ENCODE measurements at places on chromosomes 6 and 20.
A peak's percentile ranks its signal among the peaks of the same experiment; 100 is the strongest.

GRCh38 chr20:3680701-3681351 is 984 bp downstream of the ADAM33 start:
- no peak for DNase-seq

DNA sequence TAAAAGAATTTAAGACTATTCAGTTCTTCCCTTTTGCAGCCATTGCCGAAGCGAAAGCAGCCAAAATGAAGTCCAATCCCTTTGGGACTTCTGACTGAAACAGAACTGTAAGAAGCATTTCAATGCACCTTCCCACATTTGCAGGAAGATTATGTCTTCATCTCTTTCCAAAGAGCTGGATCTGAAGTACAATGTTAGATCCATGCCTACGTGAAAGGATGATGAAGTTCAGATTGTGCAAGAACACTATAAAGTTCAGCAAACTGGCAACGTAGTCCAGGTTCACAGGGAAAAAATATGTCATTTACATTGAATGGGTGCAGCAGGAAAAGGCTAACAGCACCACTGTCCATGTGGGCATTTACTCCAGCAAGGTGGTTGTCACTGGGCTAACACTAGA is 6.0 kb upstream of the FILIP1 start:
- no peak for DNase-seq

DNA sequence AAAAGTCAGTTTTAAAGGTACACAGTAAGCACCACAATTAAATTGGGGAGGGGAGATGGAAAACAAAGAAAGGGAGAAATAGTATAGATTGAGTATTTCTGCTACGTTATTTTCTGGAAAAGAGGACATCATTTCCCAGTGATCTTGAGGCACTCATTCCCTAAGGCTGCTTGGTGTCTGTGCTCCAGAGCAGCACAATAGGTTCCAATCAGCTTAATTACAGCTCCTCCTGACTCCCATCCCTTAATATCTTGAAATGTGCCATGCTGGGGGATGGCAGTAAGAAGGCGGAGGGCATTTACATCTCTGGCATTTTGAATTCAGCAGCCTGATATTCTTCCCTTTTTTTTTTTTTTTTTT is 39.5 kb upstream of the BEND3 start:
- DNase-seq: no peak

GRCh38 chr20:41905199-41905598 is 287.0 kb upstream of the CHD6 start:
- no peak for DNase-seq

GRCh38 chr20:63711085-63711645 is 3.3 kb downstream of the ZGPAT start:
- DNase-seq: no peak

DNA sequence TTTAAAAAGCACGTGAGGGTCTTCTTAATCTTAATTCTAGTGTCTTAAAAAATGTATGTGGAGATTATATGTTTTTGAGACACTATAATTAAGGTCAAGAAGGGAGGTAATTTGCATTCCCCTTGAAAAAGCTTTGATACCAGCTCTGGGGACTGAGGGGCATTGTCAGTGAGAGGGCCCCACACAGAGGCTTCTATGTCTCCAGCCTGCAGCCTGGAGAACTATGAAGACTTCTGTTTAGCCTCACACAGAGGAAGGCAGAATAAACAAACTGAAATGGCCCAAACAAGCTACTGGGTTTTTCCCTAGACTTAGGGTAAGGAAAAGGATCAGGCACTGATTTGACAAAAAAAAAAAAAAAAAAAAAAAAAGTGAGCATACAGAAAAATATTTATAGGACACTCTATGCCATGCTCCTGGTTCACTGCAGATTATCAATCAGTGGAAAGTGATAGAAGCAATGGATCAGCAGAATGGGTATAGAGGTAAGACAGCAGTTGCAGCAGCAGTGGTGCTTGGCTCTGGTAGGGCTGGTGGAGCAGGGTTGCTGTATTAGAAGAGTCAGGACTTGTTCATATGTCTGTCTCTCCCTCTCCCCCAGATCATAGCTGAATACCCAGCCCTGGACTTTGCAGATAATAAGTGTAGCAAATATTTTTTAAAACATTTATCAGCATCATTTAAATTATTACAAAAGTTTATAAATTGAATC is 85.4 kb downstream of the KLHL32 start:
- no peak for DNase-seq

DNA sequence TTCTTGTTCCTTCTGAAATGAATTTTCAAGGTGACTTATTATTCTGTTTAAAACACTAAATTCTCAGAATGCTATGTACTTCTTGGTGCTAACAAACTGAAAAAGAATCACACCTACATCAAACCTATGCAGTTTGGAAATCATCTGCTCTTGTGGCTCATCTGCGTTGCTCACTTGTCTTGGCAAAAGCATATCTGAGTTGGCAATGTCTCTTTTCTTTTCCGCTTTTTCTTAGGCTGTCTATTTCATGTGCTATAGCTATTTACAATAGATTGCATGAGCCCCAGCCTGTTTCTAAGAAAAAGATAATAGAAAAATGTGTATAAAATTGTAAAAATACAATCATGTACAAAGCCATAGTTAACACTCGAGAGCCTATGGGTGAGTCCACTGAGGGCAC is 348.9 kb upstream of the AGPAT4 start:
- DNase-seq: no peak

GRCh38 chr6:157068691-157069324 is 254.5 kb downstream of the TMEM242 start:
- DNase-seq: no peak

GRCh38 chr6:34194772-34195171 is 41.9 kb upstream of the HMGA1 start:
- no peak for DNase-seq

DNA sequence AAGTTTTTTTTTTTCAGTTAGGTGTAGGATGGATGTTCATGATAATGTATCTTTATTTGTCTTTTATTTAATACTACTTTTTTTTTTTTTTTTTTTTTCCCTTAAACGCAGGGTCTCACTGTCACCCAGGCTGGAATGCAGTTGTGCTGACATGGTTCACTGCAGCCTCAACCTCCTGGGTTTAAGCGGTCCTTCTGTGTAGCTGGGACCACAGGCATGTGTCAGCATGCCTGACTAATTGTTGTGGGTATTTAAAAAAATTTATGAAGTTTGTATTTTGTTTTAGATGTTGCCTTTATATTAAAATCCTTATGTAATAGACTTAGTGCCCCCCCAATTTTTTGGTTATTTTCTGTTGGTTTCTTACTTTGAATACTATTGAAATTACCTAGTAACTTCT is 42.6 kb downstream of the NCOA3 start:
- DNase-seq: no peak

GRCh38 chr6:80921861-80922460 is 815.5 kb downstream of the BCKDHB start:
- no peak for DNase-seq

DNA sequence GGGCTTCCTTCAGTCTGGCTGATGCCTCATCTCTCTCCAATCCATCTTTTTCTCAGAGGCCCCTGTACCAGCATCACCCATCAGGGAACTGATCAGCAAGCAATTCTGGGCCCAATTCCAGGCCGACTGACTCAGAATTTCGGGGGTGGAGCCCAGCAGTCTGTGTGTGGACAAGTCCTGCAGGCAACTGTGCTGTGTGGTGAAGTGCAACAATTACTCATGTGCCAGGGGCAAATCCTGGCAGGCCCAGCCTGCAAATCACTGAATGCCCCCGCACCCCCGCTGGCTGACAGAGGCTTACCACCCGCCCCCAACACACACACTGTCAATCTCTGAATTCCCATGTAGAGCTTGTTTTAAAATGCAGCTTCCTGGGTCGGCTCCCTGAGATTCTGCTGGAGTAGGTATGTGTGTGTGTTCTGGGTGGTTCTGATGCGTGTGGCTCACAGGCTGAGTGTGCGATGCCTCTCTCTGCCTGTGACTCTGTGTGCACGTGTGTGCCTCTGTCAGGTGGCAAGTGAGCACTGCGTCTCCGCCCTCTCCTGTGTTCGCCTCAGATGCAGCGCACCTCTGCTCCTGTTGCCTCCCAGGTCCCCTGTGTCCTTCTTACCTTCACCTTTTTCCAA is 45.4 kb downstream of the SSR1 start:
- DNase-seq: peak; percentile 94

GRCh38 chr6:99790679-99791078 is 184.0 kb downstream of the PRDM13 start:
- DNase-seq: no peak

GRCh38 chr6:169885131-169885530 is 133.7 kb downstream of the ERMARD start:
- no peak for DNase-seq

DNA sequence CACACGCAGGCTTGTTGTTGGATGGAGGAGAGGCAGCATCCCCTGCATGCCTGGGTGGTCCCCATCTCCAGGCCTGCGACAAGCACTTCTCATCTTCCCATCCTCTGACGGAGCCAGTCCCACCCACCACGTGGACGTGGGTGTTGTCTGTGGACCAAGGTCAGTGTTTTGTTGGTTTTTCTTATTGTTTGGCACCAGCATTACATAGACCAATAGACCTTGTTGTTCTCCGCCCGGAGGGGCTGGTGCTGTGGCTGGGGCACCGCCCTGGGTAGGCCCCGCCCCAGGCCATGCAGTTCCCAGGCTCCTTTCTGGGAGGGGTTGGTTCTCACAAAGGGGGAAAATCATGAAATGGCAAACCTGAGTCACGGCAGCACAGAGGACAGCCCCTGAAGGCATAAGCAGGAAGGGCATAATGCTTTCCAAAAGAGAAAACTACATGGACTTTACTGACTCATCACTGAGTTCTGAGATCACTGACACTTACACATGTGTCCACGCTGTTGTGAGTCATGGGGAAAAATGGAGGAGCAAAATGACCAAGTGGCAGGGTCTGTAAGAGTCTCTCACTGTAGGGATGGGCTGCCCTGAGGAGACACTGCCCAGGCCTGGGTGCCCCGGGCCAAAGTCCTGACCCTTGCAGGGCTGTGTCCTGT is 90.8 kb downstream of the THBS2 start:
- peak; percentile 88 for DNase-seq

GRCh38 chr20:3932681-3933080 is 43.5 kb downstream of the PANK2 start:
- DNase-seq: peak; percentile 62

- DNase-seq: peak; percentile 14
These were observed 84.1 kb downstream of the ZFAND3 start for GRCh38 chr6:37903351-37904340.

DNA sequence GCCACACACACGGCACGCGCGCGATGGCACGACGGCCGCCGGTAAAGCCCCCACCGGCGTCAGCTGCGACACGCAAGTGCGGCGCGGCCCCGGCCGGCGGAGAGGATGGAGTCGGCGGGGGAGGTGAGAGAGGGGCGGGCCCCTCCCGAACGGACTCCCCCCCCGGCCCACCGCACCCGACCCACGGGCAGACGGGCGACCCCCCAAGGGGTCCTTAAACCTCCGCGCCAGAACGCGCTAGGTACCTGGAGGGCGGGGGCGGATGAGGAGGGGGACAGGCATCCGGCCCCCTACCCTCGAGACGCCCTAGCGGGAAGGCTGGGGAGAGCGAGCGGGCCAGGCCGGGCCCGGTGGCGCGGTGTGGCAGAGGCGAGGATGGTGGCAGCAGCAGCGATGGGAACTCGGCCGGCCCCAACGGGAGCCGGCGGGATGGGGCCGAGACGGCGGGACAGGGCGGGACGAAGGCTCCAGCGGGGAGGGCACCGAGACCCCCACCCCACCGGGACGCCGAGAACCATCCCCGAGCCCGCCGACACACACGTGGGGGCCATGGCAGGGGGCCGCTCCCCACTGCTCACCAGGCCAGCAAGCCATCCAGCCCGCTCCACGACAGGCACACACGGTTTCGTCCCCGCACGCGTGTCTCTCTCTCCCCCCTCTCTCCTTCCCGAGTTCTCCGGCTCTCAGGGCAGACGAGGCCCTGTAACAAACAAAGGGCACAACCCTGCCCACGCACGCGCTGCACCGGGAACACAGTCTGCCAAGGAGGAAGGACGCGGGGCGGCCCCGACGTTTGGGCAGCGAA is 1515.4 kb upstream of the DEFB115 start:
- no peak for DNase-seq

All from suppressor macrophage treated with lipopolysaccharide for 1 hour (primary cell).